ENCODE measurements at places on chromosomes 12 and 14.

GRCh38 chr12:29901585-29901984 is 117.8 kb upstream of the TMTC1 start:
- no peak for DNase-seq

- DNase-seq, result no peak
Observed at GRCh38 chr12:10179776-10180181, 947 bp downstream of the TMEM52B start.

GRCh38 chr12:162467-163307 is 51.3 kb downstream of the SLC6A12 start:
- DNase-seq, result no peak

DNA sequence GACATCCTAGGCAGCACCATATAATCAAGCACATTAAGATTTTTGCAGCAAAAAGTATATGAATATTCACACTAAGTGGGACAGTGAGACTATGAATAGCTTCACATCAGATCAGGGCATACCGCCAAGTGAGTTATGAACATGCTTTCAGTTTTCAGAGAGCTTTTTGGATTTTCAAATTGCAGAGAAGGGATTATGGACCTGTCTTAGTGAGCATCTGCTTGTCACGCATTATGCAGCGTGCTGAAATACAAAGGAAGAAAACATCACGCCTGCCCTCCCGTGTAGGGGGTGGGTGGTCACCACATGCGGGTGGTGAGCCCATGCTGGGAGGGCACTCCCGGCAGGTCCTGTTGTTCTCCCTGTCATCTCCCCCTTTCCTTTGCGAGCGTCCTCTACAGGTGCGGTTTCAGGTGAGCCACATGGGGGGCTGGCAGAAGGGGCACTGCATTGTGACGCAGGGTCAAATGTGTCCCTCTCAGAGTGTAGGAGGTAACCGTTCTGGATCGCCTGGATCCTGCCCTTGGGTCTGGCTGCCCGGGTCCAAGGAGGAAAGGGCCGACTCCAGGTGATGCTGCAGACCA is 42.6 kb downstream of the TRAF3 start:
- DNase-seq, result no peak

GRCh38 chr12:111024205-111024801 is 103.9 kb upstream of the MYL2 start:
- peak; percentile 24 for DNase-seq

GRCh38 chr12:91851741-91852477 is 293.7 kb downstream of the BTG1 start:
- no peak for DNase-seq

- no peak for DNase-seq
Observed at GRCh38 chr12:57157588-57158173, 10.3 kb upstream of the LRP1-AS start.

DNA sequence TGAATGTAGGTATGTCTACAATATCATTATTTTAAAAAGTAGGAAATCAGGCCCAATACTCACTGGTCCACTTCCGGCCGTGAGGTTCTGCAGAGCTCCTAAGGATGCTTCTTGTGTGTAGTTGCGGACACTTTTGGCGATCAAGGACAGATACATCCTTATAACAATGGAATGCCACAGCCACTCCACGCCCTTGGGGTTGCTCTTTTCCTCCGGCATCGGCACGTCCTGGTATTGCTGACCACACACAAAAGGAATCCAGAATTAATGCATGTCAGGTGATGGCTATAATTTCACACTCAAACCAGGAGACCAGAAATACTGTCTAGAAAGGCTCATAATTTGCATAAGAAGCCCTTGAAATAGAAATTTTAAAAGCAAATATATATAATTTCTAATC is 65.6 kb upstream of the YARS2 start:
- DNase-seq, result no peak

GRCh38 chr14:22485178-22485577 is 103.8 kb downstream of the DAD1 start:
- DNase-seq, result no peak
